ENCODE measurements at places on chromosomes 6 and 20.
A peak's percentile ranks its signal among the peaks of the same experiment; 100 is the strongest.

GRCh38 chr6:159532155-159532554 is 160.9 kb downstream of the SOD2 start:
- DNase-seq = no peak

GRCh38 chr6:168691774-168692173 is 250.8 kb downstream of the SMOC2 start:
- DNase-seq = no peak

DNA sequence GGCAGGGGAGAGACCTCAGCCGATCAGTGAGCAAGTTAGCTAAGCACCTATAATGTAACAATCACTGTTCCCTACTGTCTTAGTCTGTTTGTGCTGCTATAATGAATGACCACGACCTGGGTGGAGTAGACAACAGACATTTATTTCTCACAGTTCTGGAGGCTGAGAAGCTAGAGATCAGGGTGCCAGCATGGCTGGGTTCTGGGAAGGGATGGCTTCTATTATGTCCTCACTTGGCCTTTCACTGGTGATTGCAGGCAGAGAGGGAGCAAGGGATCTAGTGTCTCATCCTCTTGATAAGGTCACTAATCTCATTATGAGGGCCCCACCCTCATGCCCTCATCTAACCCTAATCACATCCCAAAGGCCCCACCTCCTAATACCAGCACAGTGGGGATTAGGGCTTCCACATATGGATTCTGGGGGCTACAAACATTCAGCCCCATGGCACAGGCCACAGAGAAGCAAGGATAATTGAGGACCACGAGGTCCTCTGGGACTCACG is 162.5 kb downstream of the CD83 start:
- DNase-seq = no peak

- peak; percentile 44 for DNase-seq
Observed at GRCh38 chr20:34579979-34580940, 21.7 kb downstream of the MAP1LC3A start.

- no peak for DNase-seq
Observed at GRCh38 chr6:84549917-84550316, 214.5 kb downstream of the TBX18 start.

DNA sequence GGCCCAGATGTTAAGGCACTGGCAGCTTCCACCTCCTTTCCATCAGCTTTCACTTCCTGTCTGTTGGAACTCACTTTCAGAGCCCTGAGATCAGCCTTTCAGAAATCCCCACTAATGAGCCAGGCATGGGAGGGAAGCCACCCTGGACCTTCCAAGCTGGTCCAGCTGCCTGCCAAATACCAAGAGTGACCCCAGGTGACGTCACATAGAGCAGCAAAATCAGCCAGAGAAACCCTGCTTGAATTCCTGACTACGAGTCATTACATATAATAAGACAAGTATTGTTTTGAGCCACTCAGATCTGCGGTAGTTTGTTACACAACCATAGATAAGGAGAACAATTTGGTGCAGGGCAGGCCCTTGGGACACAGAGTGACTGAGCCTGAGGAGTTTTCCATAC is 556.0 kb upstream of the JAG1 start:
- DNase-seq = peak; percentile 75

DNA sequence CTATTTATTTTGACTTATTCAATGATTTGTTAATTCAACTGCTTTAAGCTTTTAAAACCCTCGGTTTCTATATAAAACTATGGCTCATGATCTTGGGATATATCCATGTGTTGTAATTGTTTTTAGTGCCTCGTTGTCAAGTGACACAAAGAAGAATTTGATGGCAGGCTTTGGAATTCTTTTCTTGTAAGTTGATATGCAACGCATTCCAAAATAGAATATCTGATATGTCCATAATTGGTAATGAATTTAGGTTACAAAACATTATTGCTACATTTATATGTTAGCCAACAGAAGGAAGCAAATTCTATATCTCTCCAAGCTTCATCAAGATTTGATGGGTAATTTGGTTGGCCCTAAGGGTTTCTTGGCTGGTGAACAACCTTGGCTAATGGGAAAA is 220.4 kb upstream of the RIMS1 start:
- no peak for DNase-seq

- DNase-seq = no peak
Observed at GRCh38 chr6:81944661-81945060, 192.2 kb upstream of the TENT5A start.

DNA sequence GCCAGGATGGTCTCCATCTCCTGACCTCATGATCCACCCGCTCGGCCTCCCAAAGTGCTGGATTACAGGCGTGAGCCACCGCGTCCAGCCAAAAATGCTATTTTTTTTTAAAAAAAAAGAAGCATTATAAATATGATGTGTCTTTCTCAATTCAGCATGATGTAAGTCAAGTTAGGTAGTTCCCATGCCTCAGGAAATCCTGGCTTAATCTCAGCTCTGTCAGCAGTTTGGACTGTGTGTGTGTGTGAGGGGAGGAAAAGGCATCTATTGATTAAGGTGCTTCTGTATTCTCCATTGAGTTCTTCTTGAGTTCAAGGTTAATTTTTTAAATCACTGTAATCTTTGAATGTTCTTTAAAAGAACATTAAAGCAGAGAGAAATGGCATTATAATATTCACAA is 51.5 kb downstream of the GMDS start:
- no peak for DNase-seq

GRCh38 chr6:1381481-1382330 is 7.7 kb upstream of the FOXF2 start:
- DNase-seq = peak; percentile 74

All from Caki2 (cell line).